Right hindlimb (tissue), 1 donor: ENCODE measurements at places on chromosomes 16 and 17.
A peak's percentile ranks its signal among the peaks of the same experiment; 100 is the strongest.

DNA sequence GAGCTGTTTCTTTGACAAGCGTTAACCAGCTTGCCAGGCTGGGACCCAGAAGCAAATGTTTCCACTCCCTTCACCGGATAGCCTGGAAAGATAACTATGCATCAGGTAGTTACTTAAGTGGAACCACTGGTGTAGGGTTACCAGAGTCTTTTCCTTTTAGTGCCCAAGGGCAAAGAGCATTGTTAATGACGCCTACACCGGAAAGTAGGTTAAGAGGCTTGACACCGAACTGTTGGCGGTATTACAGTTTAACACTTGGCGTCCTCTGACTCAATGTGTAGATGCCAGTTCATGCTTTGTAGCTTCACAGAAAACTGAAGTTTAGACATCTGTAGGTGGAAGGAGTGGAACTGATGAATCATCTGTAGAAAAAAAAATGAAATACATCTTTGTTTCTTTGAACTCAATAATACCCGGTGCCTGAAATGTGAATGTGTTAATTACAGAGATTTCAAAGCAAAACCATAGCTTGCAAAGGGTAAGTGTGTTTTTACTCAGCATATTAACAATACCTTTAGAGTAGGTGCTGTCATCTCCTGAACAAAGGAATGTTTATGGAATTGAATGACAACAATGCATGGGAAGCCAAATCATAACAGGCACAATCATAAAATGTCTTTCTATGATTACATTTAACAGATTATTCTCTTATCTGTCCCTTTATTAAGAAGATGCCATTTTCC is 426.7 kb upstream of the SALL1 start:
- DNase-seq, result no peak

DNA sequence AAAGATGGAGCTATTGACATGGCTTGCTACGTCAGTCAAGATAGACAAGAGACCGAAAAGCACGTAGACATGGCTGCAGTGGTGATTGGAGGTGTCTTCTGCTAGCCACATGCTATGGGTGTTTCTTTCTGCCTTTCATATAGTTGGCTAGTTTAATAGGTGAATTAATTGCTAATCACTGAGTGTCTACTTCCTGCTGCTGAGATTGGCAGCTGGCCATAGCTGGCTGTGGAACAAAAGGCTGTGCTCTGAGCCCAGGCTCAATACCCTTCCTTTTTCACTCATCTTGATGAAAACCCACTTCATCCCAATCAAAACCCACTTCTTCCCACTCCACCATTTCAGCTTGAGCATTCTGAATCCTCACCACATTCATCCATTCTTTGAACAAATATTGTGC is 221.4 kb upstream of the MAF start:
- DNase-seq, result no peak

- no peak for DNase-seq
Observed at GRCh38 chr17:59762049-59762823, 54.8 kb downstream of the VMP1 start.

- no peak for DNase-seq
Observed at GRCh38 chr17:57404795-57405490, 148.6 kb downstream of the MSI2 start.

GRCh38 chr16:67967183-67967957 is 1.1 kb downstream of the SLC12A4 start:
- no peak for DNase-seq

GRCh38 chr17:82065638-82066303 is at the start of gene DUS1L:
TSS of gene DUS1L (minus strand) at chr17:82065804. CDS start at chr17:82065059, 745 bp downstream.
- peak; percentile 66 for DNase-seq

- DNase-seq, result peak; percentile 74
Observed at GRCh38 chr17:16911141-16911937, 60.6 kb downstream of the TNFRSF13B start.

DNA sequence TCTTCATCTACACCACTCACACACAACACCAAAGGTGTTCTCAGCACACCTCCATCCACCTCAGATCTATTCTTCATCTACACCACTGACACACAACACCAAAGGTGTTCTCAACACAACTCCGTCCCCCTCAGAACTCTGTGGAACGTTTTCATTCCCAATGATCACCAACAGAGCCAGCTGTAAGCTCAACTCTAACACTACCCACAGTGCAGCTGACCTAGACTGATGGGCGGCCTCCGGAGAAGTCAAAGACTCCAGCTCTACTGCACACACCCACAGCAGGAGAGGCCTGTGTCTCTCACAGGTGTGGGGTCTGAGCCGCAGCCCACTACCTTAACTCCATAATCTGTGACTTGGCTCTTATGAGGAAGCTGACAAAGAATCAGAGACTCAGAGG is 50.7 kb downstream of the ANKRD11 start:
- DNase-seq, result no peak

DNA sequence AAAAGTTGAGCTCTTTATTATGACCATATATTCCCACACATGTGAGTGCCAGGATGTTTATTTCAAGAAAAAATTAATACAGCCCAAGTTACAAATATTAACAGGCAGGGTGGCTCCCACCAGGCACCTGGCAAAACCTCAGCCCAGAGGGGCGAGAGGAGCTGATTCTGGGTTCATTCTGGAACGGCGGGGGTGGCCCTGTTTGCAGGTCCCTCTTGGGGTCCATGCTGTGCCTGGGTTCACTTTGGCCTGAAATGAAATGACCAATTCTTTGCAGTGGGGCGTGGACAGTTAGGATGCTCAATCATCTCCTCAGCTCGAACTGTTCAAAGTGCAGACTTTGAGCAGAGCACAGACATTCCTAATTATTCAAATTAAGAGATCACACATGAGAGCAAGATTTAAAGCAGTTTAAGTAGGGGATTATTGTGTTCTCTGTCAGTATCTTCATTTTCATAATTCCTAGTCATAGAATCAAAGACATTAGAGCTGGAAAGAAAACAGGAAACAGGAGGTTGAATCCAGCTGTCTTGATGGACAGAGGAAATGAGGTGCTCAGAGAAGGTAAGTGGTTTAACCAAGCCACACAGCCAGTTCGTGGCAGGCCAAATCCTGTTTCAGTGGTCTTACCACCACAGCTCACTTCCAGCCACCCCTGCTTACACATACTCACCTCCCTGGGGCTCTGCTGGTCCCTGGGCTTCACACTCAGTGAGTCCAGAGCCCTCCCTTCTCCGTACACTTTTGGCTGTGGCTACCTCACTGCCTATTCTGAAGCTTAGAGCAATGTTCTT is 363.9 kb upstream of the TNRC6C start:
- no peak for DNase-seq

DNA sequence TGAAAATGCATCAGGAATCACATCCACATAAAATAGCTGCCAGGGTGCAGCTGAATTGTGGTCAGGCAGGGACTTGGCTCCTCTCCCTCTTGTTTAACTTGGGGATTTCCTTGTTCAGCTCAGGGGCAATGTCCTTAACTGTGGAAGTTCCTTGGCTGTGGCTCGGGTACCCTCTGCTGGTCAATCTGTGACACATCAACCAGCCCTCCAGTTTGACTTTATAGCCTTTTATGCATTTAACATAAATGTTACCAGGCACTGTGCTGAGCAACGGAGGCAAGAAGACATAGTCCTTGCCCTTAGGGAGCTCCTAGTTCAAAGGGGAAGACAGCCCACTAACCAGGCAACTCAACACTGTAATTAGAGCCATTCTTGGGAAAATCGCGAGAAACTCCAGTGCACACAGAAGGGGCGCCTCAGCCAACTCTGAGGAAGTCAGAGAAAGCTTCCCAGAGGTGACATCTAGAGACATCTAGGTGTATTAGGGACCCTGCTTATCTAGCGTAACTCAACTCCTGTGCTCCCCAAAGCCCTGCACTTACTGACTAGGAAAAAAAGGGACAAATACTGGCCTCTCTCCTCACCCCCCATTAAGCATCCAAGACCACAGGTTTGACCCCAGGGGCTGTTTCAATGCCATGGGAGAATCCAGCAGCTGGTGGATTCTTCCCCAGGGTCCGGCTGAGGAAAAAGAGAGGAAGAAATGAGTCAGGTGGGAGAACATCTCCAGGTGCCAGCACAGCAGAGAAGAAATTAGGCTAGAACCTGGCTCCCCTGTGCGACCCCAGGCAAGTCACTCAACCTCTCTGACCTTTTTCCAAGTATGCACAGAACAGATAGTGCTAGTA is 17.3 kb upstream of the EEF2K start:
- peak; percentile 80 for DNase-seq

- no peak for DNase-seq
Observed at GRCh38 chr16:11503566-11503965, 83.2 kb downstream of the LITAF start.

DNA sequence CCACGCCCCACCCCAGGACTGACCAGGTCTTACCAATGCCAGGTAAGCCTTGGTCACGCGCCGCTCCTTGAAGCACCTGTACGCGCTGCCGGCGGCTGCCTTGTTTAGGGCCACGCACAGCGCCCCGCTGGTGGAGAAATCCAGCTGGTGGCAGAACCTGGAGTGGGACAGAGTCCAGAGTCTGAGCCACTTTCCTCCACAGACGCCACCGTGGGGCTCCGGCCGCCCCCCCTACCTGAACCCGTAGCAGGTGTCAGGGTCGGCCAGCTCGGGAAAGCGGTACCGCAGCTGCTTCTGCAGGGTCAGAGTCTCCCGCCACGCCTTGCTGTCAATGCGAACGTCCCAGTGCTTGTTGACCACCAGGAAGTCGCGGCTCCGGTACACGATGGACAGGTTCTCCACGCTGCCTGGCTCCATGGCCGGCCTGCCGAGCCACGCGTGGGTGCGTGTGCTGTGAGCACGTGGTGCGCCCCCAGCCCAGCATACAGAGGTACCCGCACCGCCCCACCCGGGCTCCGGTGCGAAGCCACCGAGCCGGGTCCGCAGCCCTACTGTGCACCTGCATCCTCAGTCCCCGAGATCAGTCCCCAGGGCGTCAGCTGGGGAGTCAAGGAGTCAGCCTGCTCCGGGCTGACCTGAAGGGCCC is 737 bp downstream of the RPUSD1 start:
- DNase-seq, result no peak

- DNase-seq, result no peak
Observed at GRCh38 chr17:78361225-78361701, 1.4 kb upstream of the SOCS3 start.

DNA sequence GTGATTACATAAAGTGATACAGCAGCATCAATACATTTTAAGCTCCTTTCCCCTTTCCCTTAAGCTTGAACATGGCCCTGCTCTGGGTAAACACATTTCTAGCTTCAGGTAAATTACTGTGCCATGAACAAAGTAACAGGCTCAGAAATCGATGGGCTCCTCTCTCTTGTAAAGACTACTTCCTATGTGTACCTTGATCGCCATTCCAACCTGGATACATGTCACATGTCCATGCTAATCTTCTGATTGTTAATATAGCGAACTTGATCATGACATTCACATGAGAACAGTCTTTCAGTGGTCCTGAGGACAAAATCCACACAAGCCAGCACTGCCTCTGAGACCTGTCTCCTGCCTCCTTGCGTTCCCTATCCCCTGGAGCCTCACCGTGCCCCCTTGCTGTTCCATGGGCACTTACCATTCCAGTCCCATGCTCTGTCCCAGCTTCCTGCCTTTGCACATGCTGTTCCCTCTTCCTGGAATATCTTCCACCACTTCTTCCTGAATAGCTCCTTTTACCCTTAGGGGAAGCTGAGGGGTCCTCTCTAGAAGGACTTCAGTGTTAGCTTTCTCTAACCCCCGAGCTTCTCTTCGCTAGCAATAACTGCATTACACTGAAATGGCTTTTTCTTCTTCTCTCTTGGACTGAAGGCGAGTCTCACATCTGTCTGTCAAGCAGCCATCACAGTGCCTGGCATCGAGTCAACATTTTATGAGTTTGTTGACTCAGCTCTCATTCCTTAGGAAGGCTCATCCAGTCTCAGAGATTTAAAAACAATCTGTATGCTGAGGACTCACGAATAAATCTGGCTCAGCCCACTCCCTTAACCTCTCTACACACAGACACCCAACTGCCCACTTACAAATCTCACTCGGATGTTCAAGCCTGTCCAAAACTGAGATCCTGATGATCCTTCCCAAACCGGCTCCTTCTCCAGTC is 93.3 kb downstream of the ASIC2 start:
- no peak for DNase-seq

GRCh38 chr16:35732046-35732810 is 2272.8 kb downstream of the TP53TG3F start:
- no peak for DNase-seq

DNA sequence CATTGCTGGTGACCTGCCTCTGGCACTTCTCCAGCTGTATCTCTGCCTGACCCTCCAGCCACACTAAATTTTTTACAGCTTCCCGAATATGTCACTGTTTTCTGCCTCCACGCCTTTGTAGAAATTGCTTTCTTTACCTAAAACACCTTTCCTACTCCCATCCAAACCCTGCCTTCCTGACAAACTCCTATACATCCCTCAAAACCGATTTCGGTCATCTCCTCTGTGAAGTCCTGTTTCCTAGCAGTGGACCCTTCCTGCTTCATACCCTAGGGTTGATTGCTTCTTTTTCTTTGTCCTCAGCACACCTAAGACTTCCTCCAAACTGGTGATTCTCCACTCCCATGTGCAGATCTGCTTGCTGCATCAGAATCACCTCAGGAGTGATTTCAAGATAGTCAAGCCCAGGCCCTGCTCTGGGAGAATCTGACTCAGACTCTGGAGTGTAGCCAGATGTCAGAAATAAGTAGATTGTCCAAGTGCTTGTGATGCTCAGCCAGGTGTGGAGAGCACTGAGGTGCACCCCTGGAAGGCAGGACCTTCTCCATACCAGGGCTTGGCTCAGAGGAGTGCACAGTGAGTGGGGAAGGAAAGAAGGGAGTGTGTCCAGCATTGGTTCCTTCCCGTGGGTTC is 184.2 kb downstream of the COPRS start:
- no peak for DNase-seq

GRCh38 chr17:16033729-16034349 is 34.2 kb downstream of the TTC19 start:
- no peak for DNase-seq

DNA sequence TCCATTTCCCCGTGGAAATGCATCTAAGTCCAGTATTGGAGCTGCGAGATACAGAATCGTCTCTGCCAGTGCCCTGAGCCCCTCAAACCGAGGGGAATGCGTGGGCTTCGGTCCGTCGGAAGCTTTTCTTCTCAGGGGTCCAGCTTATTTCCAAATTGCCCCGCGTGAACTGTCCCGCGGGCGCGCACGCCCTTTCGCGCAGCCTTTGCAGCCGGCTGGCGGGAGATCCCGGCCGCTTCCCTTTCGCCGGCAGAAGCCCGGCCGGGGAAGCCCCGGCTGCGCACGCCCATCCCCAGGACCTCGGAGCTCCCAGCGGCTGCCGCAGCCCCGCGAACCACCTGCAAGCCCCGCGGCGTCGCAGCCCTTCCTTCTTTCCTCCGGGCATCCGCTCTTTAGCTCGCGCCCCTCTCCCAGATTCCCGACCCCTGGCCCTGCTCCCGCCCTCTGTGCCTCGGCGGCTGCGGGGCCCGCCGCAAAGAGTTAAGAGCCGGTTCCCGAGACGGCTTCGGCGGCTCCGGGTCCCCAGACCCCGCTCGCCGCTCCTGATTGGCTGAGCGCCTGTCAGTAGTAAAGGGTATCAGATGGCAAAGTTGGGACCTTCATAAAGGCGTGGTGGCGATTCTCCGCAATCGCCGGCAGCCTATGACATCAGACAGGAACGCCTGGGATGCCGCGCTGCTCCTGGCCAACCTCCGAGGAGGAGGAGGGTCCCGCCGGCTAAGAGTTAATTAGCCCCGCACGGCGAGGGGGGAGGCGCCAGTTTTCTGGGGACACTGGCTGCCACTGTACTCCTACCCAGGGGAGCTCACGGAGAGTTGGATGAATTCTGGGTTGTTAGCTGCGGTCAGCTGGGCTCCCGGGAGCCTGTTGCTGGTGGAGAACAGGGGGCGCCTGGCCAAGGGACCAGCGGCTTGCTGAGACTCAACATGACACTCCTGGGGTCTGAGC is at the start of gene MYOCD:
Gene MYOCD, plus strand, starts transcription at position 628 of the 948 bp plus-strand sequence. Its CDS starts 299 bp downstream, at position 927.
- peak; percentile 52 for DNase-seq
